ENCODE measurements at places on chromosomes 2 and 18. TPM values are rescaled to one million over a fixed set of nuclear protein-coding genes. Genes with fewer than 3 reads are reported as not detected.

The MYO7B gene
- total RNA-seq: 1.8 TPM

The CXCR4 gene
- total RNA-seq: 0.22 TPM

The SERPINB4 gene
- 0.26 TPM for total RNA-seq

The POLR1A gene
- 28.6 TPM for total RNA-seq

The MYO3B gene
- total RNA-seq: not detected

The LRRC30 gene
- not detected for total RNA-seq

The GPBAR1 gene
- not detected for total RNA-seq

The CNGA3 gene
- total RNA-seq: not detected

The CDH7 gene
- not detected for total RNA-seq

The RBM44 gene
- total RNA-seq: 0.08 TPM

The KRTCAP3 gene
- total RNA-seq: not detected

The TSPYL6 gene
- total RNA-seq: not detected

The CIB4 gene
- total RNA-seq: not detected

The LOXHD1 gene
- not detected for total RNA-seq

GRCh38 chr2:235049069-235049468 is 97.3 kb downstream of the SH3BP4 start:
- DNase-seq: no peak

DNA sequence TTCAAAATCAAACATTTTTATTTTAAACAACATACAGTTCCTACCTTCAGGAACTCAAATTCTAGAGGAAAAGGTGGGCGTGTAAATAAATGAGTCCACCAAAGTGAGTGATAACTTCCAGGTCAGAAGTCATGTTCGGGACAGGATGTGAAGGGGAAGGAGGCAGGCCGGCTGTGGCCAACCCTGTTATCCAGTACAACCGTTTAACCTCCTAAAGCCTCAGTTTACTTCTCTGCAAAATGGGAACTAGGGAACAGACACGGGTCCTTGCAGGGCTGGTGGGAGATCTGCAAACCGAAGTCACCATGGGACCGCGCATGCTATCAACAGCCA is 373 bp downstream of the EIPR1 start:
- no peak for DNase-seq

DNA sequence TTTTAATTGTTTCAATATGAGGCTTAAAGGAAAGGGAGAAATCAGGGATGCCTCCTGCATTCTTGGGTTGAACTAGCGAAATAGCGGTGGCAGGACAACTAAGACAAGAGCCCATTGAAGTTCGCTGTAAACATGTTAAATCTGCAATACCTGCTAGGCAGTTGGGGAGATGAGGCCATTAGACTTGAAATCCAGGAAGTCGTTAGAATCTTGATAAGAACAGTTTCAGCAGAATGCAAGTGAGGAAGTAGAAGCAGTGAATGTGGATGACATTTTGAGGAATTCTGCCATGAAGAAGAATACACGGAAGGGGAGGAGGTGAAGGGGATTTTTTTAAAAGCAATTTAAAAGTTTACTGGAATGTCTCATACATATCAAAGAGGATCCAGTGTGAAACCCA is 109.7 kb downstream of the LPIN1 start:
- no peak for DNase-seq

- no peak for DNase-seq
Observed at GRCh38 chr18:74831571-74832250, 234.0 kb downstream of the ZNF407 start.

DNA sequence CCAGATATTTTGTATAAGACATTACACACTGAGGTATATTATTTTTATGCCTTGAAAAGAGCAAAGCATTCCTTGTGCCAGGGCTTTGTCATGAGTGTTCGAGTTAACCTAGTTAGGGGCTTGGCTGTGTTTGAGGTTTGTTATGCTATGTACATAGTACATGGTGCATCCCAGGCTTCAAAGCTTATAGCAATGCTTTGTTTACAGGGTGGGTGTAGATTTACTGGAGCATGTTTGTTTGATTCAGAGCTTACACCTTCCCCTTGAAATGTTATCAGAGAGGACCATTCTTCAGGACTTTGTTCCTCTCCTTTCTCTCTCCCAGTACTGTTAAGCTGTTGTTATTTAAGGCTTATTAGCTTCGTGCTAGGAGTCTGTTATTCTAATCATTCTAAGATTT is 738.7 kb upstream of the LRRTM4 start:
- DNase-seq: no peak

- no peak for DNase-seq
Observed at GRCh38 chr18:63879709-63880108, 7.8 kb upstream of the SERPINB2 start.

DNA sequence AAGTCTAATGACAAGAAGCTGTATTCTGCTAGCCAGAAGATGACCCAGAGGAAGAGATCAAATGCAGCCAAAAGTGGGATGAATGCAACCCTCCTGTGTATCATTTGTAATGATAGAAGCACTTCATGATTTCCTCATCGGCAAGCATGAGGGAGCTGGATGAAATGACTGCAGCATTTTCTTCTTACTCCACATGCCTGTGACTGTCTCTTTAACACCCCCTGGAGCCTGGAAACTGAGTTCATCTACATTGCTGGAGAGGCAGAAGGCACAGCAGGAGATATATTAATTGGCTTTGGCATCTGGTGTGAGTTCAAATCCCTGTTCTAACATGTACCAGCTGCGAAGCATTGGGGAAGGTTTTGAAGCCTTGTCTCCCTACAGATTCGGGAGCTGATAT is 37.7 kb downstream of the ID2 start:
- DNase-seq: no peak

DNA sequence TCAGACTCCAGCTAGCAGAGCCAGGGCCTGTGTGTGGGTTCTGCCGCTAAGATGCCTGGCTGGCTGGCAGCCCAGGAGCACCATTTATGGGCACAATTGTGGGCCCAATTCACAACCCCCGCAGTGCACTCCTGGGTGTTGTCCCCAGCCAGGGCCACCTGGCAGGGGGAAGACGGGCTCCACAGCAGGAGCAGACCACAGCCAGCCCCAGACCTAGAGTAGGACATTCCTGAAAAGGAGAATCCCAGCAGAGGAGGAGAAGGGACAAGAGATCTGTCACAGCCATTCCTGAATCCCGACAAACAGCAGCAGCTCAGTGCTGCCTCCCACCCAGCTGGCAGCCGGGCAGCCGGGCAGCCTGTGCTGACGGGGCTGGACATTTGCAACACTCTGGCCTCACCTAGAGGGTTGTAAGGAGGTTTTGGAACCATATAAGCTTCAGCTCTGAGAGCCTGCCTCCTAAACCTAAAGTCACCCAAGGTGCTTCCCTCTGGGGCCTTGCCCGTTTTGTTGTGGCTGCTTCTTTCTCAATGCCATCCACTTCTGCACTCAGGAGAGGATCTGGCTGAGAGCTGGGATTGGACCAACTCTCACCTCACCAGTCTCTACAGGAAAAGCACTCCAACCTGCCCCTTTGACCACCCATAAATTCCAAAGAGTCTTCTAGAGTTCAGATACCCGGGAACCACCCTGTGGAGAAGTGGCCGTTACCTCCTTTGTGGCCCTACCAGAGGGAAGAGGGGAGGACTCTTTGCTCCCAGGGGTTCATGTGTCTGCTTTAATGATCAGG is 4.1 kb upstream of the TMEM177 start:
- DNase-seq: no peak

DNA sequence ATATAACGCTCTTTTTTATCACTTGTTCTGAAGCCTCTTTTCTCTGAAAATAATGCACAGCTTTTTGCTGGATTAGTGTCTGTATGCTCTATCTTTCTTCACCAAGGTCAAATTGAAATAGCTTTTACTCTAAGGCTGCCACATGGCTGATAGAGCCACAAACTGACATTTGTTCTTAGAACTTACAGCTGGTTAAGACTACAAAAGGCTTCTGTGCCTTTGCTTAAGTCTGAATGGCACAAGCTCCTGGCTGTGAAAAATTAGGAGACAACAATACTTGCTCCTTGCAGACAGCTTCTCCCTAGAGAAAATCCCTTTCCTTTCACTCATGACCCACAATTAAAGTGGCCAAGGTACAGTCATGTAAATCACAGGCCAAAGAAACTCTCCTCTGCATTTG is 515.3 kb downstream of the DSC3 start:
- DNase-seq: no peak

DNA sequence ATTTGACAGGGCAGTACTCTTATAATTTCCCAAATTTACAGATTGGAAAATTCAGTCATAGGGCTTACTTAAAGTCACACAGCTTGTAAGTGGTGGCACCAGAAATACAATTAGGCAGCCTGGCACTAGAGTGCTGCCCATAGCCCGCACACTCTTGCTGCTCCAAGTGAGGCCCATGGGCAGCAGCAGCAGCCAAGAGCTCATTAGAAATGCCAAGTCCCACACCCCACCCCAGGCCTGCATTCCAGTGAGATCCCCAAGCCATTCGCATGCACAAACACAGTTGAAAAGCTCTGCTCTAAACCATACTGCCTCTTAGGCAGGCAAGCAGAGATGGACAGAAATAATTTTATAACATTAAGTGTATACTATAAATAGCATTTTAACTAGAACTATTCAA is 379.3 kb upstream of the PKDCC start:
- DNase-seq: no peak

GRCh38 chr2:139031722-139032121 is 251.5 kb upstream of the NXPH2 start:
- DNase-seq: no peak

GRCh38 chr2:129205766-129206165 is 773.7 kb upstream of the RAB6C start:
- no peak for DNase-seq

DNA sequence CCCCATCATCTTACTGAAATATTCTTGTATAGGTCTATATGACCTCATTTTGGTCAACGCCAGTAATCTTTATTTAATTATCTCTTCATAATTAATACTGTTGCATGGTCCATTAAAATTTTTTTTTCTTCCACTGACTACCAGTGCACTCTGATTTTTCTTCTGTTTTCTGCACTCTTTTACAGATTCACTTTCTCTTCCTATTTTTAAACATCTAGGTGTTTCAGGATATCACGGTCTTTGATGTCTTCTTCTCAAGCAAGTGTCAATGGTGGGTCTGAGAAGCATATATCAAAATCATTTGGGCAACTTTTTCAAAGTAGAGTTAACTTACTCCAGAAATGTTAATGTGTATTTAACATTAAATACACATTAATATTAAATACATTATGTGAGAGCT is 51.4 kb downstream of the CCDC141 start:
- no peak for DNase-seq

GRCh38 chr18:78410094-78410786 is 569.4 kb upstream of the SALL3 start:
- no peak for DNase-seq

GRCh38 chr2:110948027-110948674 is 172.6 kb upstream of the BCL2L11 start:
- no peak for DNase-seq

GRCh38 chr2:45647986-45648520 is 3.4 kb upstream of the PRKCE start:
- DNase-seq: no peak

DNA sequence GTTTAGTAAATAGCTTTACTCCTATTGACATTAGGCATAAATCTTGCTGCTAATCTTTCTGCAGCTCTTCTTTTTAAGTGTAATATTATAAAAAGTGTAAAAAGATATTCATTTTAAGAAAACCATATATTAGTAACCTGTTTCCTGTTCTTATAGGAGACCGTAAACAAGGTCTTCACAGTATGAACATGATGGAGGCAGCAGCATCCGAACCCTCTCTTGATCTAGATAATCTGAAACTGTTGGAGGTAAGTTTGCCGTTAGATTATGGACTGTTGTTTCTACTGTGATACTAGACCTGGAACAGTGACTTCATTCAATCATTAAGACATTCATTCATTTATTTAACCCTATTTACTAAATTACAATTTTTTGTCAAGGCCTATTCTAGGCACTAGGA is 120.0 kb upstream of the FAM117B start:
- DNase-seq: no peak

DNA sequence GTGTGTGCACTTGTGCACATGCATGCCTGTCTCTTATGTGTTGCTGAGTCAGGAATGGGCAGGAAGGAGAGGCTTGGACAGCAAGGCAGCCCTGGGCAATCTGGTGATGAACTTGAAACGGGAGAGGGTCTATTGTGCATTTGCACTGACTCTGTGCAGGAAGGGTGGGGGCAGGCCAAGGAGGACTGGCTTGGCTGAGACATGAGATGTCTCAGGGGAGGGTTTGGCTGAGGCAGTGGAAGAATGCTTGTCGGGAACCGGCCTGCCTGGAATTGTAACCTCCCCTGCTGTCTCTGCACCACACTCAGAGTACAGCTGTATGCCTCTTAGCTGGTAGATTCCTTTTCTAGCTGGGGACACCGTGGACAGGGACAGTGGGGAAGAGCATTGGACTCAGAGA is 176.1 kb upstream of the TNP1 start:
- DNase-seq: no peak

DNA sequence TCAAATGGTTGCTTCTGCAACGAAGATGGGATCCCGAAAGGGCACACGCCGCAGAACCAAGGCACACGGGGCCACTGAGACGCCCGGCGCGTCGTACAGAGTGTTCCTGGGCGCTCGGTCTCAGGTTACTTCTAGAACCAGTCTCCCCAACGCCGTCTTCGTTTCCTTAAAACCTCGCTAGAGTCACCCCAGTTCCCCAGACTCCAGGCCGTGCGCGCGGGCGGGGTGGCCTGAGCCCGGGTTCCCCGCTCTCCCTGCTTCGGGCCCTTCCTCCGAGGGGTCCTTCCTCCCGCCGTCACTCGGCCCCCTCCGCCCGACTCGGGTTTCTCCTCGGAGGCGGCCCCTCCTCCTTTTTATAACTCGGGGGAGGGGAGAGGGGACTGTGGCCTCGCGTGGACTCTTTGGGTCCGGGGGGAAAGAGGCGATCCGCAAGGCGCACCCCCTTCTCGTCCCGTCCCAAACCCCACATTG is 774 bp upstream of the FZD7 start:
- peak; percentile 73 for DNase-seq

- DNase-seq: no peak
Observed at GRCh38 chr2:64260817-64261216, 116.6 kb upstream of the PELI1 start.

- DNase-seq: no peak
Observed at GRCh38 chr18:65221115-65221514, 529.7 kb upstream of the CDH7 start.

- DNase-seq: peak; percentile 61
Observed at GRCh38 chr2:158969715-158970240, 1.3 kb downstream of the TANC1 start.

- no peak for DNase-seq
Observed at GRCh38 chr2:134225841-134226240, 28.0 kb upstream of the MGAT5 start.

- no peak for DNase-seq
Observed at GRCh38 chr2:216474925-216475670, 23.5 kb upstream of the RPL37A start.

DNA sequence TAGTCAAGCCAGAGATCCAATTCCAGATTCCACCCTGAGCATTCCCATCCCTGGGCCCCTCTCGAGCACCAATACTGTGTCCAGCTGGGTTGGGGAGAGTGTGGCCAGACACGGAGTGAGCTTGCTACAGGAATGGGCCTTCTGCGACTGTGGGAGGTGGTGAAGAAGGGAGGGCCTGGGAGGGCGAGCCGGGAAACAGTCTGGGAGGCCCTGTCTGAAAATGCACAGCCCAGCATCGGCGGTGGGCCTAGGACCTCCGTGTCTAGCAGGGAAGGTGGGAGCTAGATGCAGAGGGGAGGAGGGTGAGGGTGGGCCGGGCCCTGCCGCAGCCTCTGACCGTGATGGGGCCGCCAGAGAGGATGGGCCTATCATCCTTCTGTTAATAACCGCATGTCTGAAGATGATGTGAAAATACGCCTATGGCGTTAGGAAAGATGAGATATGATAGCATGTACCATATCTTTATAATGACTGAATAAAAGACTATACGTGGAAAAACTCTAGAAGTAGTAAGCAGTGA is 1.9 kb upstream of the OTOS start:
- DNase-seq: no peak

All from SJSA1 (cell line).